ENCODE measurements at places on chromosomes 2 and 18.
A peak's percentile ranks its signal among the peaks of the same experiment; 100 is the strongest.

DNA sequence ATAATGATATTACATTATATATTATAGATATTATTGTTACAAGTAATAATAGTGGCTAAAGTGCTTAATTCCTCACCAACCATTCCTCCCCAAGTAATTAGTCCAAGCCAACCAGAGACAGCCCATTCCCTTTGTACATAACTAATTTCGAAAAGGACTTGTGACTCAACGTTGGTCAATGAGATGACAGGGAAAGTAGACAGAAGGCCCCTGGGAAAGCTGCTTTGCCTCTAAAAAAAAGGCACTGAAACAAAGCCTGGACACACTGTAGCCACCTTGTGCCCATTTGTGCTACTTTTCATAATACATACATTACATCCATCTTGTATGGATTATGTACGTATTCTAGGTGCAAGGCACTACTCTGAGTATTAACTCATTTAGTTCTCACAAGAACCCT is 28.8 kb downstream of the COLEC12 start:
- DNase-seq: no peak

- peak; percentile 16 for DNase-seq
Observed at GRCh38 chr2:40797120-40797519, 345.2 kb upstream of the SLC8A1 start.

- no peak for DNase-seq
Observed at GRCh38 chr2:217671075-217671474, 331.7 kb downstream of the TNS1 start.

DNA sequence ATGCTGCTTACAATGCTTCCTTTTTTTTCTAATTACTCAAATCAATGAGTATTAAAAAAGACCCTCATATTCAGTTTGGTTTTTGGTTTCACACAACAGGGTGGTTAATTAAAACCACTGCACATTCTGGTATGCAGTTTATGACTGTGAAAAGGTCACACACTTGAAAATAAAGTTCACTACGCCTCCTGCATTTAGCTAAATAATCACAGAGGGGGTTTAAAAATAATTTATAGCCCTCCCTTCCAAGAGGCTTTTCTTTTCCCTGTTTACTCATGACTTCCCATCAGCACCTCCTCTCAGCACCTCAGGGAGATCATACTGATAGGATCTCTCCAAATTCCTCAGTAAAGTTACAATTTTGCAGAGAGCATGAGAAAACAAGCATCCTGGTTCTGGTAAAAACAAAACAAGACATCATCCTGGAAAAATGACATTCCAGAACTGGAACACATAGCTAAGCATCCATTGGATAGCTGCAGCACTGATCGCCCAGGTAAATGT is 129.5 kb upstream of the TMEM200C start:
- no peak for DNase-seq

DNA sequence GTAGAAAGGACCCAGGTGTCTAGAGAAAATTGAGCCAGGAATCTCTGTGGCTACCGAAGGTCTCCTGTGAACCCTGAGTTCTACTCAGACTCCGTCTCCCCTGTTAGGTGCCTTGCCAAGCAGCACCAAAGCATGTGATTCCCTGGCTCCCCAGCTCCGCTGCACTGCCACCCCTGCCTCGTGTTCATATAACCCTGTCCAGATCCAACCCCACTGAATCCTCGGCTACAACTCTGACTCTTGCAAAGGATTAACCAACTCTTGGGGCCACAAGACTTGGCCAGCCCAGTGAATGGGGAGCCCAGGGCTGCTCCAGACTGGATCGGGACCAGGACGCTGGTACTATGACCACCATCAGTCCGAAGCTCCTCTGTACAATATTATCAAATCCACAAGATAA is 37.3 kb upstream of the ACAA2 start:
- DNase-seq: no peak

GRCh38 chr2:18837240-18837639 is 247.9 kb upstream of the NT5C1B start:
- DNase-seq: no peak

DNA sequence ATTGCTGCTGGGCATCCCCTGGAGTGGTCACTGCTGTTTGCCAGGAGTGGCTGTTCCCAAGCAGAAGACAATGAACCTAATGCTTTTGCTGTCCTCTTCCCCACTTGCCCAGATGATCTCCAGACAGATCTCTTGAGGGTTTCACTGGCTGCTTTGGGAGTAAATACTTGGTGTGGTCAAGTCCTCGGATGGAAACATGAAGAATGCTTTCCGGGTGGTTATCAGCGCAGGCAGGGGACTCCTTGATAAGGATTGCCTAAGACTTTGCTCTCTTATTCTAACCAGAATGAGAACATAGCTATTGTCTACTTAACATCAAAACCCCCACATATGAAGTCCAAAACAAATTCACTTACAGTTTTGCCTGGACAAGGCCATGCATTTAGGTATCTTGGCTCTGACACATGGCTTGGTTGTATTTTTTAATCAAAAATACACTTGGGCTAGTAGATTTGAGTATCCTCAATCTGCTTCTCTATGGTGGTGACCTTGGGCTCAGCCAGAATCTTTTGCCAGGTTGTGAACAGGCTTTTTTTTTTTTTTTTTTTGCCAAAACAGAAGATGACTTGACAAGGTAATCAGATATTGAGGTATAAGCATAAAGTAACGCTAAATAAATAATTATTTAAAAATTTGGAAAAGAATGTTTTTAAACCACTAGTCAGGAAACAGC is 34.8 kb upstream of the MYO3B start:
- DNase-seq: no peak

GRCh38 chr2:237616734-237617586 is 10.4 kb upstream of the LRRFIP1 start:
- peak; percentile 95 for DNase-seq

GRCh38 chr2:156380117-156380645 is 47.7 kb upstream of the NR4A2 start:
- DNase-seq: no peak

DNA sequence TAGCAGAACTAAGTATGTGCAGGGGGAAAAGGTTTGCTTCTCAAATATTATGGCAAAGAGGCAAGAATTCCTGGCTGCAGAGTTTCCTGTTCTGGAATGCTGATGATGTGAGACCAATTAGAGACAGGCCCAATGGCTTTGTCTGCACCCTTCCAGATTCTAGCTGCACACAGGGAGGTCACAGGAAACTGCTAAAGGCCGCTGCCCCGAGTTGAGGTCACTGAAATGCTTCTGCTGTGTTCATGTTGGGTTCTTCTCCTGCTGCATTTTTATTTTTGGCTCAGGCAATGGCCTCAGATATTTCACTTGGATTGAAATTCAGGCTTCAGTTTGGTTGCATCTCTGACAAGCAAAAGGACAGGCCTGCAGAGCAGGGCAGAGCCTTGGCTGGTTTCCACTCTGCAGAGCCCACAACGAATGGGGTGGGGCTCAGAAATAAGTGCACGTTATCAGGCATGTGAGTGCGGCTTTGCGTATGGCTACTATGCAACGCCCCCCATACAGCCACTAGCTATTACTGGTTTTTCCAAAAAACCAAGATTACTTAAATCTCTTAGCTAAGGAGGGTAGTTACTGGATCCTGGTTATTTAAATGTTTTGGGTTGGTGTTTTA is 66.9 kb upstream of the FZD5 start:
- DNase-seq: peak; percentile 34

GRCh38 chr2:80454628-80455027 is 150.1 kb upstream of the LRRTM1 start:
- DNase-seq: no peak

- peak; percentile 52 for DNase-seq
Observed at GRCh38 chr18:73124175-73124574, 256.4 kb upstream of the NETO1 start.

- peak; percentile 21 for DNase-seq
Observed at GRCh38 chr18:58716060-58716756, 44.9 kb downstream of the MALT1 start.

GRCh38 chr2:83340424-83340823 is 1118.7 kb downstream of the SUCLG1 start:
- no peak for DNase-seq

DNA sequence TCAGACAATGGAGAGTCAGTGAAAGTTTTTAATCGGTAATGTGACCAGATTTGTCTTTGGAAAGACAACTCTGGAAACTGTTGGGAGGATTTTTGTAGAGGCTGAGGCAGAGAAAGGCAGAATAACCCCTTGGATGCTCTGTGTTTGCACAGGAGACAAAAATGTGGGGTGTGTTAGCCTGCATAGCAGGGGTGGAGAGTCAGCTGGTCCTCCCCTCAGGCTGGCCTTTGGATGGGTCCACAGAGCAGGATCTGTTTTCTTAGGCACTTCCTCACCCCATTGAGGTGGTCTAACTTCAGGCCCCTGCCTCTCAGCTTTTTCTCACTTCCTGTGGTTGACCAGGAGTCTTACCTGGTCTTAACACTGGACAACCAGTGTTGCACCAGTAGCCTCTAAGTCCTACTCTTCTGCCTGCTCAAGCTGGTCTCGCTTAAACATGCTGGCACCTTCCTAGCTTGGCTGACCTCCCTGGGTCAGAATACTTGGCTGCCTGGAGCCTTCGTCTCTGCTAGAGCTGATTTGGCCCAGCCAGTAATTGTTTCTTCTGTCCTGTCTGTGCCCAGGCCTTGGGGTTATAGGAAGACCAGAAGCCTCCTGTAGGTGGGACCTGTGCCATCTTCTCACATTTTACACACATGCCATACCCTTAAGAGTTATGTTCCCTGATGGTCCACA is 259.8 kb upstream of the RASGRP3 start:
- DNase-seq: no peak

DNA sequence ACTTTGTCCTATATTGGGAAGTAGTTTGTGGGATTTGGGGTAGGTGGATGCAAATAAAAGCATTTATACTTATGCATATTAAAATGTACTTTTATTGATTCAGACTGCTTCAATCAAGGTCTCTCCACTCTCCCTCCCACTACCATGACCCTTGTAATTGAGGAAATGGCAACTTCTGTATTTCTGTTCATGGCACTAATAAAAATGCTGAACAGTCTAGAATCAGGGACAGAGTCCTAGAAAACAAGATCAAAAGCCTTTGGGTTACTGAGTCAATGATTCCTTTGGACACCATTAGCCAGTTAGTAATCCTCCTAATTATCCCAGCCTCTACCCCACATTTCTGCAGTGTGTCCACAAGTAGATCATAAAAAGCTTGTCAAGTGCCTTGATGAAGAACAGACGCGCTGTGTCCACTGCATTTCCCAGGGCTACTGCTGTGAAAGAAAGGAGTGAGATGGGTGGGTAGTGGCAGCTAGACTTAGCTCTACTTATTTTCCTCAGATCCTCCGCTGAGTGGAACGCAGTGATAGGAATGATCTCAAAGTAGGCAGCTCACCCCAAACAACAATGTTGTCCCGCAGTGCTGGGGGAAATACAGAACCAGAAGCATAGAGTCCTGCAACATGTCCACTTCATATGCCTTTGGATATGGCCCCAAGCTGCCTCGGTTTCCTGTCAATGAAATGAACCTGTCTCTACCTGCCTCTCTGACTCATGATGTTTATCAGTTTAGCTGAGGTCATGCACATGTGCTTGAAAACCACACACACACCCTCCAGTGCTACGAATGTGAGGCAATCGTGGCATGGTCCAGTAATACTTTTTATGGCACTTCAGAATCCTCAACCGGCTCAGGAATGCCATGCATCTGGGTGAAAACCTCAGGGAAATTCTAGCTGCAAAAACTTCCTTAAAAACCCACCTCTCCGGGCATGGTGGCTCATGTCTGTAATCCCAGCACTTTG is 115.5 kb downstream of the COL6A3 start:
- DNase-seq: peak; percentile 84

DNA sequence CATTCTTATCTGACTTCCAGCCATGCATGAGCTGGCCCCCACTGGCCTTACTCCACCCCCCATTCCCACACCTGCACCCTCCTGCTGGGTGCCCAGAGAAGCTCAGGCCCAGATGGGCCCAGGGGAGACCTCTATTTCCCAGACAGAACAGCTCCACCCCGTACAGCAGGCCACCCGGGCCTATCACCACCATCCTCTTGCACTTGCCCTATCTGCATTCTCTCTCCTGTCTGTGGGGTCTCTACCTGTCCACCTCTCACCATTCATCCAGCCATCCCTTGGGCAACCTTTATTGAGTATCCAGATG is 25.3 kb upstream of the TNS1 start:
- DNase-seq: no peak

GRCh38 chr18:45019469-45019868 is 338.8 kb downstream of the SETBP1 start:
- DNase-seq: no peak

DNA sequence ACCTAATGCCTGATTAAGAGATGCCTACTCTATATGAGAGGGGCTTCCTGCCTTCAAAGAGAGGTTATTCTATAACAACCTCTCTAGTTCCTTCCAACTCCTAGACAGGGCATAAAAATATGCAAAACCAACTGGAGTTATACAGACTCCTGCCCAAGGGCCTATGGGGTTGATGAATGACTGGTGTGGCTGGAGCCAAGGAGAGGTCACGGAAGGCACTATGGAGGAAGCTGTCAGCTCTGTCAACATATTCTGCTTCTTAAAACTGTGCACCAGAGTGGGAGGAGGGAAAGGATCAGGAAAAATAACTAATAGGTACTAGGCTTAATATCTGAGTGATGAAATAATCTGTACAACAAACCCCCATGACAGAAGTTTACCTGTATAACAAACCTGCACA is 120.9 kb upstream of the CDC42EP3 start:
- DNase-seq: no peak

- DNase-seq: no peak
Observed at GRCh38 chr2:157836531-157836930, 39.6 kb downstream of the ACVR1 start.

GRCh38 chr2:26652361-26653041 is 11.3 kb upstream of the CIB4 start:
- DNase-seq: peak; percentile 33

DNA sequence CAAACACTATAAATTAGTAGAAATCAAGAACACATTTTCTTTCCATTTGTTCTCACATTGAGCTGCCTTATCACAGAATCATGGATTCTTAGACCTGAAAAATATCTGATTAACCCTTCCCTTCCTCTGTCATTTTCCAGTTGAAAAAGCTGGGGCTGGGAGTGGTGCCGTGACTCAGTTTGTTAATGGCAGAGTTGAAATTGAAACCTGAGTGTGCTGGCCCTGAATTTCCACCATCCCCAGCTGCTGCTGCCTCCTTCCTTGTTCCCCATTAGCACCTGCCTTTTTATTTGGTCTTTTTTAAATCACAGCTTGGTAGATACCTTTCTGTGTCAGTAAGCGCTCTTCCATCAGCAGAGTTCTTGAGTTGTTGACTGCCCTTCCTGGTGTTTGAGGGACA is 10.6 kb downstream of the FARP2 start:
- DNase-seq: no peak

All from fibroblast of upper back skin (primary cell).